Uterus (tissue), 4 donors: ENCODE measurements at places on chromosomes 6 and 20. TPM values are rescaled to one million over a fixed set of nuclear protein-coding genes. Genes with fewer than 3 reads are reported as not detected.

- H3K27me3 ChIP-seq: no peaks in the 10 kb centered on the region
- no peak overlapping the region for H3K27ac ChIP-seq
- no peak overlapping the region for H3K4me3 ChIP-seq
- no peak for DNase-seq
- no peaks in the 10 kb centered on the region for H3K36me3 ChIP-seq
These were observed 122.7 kb downstream of the MMS22L start for GRCh38 chr6:97160280-97160679.

GRCh38 chr6:108655806-108656651, 95.3 kb downstream of the FOXO3 start:
- H3K27ac ChIP-seq: peak overlapping the region; percentile 79
- no peaks in the 10 kb centered on the region for H3K27me3 ChIP-seq
- H3K36me3 ChIP-seq: no peaks in the 10 kb centered on the region
- H3K4me3 ChIP-seq: no peak overlapping the region
- peaks cover 48% of the 10 kb centered on the region for H3K4me1 ChIP-seq

GRCh38 chr6:117955684-117956256, 48.7 kb downstream of the SLC35F1 start:
- DNase-seq: no peak
- no peak overlapping the region for H3K27ac ChIP-seq
- H3K27me3 ChIP-seq: no peaks in the 10 kb centered on the region
- no peaks in the 10 kb centered on the region for H3K36me3 ChIP-seq
- H3K4me1 ChIP-seq: no peaks in the 10 kb centered on the region
- no peak overlapping the region for H3K4me3 ChIP-seq

GRCh38 chr20:46060301-46060881, 29.4 kb downstream of the NCOA5 start:
- H3K36me3 ChIP-seq: no peaks in the 10 kb centered on the region
- no peak overlapping the region for H3K27ac ChIP-seq
- no peak for DNase-seq
- H3K4me3 ChIP-seq: no peak overlapping the region

PRPH2 gene
- not detected for total RNA-seq

DNA sequence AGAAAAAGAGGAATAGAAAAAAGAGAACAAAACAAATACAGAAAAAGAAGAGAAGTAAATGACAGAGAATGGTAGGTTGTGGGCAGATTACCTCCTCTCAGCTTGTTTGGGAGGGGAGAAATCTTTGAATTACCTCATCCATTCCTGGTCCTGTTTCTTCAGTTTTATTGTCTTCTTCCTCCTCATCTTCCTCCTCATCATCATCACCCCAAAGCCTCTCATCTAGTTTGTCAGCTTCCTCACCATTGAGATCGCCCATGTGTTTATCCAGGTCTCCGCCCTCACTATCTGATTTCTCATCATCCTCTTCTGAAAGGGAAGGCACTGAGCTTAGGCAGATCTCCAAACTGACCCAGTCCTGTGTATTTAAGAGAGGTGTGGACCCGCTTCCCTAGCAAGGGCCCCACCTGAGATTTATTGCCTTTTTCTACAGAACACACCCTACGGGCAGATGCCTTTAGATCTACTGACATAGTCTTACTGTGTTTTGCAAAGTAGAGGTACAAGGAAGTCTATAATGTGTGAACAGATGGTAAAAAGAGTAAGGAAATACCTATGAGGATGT, 24.2 kb upstream of the LYRM2 start:
- H3K36me3 ChIP-seq: no peaks in the 10 kb centered on the region
- H3K27ac ChIP-seq: no peak overlapping the region
- no peaks in the 10 kb centered on the region for H3K4me1 ChIP-seq
- H3K27me3 ChIP-seq: no peaks in the 10 kb centered on the region
- DNase-seq: no peak

SCUBE3 gene
- 0.61 TPM for total RNA-seq

OR2J3 gene
- total RNA-seq: not detected

DNA sequence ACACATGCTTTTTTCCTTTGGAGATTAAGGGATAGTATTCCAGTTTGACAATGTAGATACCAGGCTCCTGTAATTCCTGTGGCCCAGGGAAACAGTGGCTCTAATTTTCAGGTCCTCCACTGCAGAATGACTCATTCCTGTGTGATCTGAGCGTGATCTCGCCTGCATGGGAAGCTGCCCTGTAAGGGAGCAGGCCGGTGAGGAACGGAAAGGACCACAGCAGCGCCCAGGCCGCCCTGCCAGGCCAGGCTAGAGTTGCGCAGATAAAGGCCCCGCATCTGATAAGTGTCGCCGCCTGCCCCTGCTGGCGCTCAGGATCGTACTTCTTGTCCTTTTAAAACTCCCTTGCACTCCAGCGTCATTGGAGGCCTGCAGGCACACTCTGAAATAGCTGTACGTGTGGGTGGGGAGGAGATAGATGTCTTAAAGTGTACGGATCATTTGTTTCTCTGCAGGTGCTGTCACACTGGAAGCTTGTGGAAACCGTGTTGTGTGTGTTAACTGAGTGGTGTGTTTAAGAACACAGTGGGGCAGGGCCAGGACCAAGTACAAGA, 60.7 kb downstream of the SYNJ2 start:
- no peaks in the 10 kb centered on the region for H3K36me3 ChIP-seq
- H3K4me3 ChIP-seq: no peak overlapping the region
- H3K4me1 ChIP-seq: peaks cover 22% of the 10 kb centered on the region
- peak; percentile 66 for DNase-seq

LRFN2 gene
- total RNA-seq: 0.14 TPM

ARMC2 gene
- total RNA-seq: 5.1 TPM

PI3 gene
- not detected for total RNA-seq

DACT2 gene
- total RNA-seq: 2.8 TPM

DNA sequence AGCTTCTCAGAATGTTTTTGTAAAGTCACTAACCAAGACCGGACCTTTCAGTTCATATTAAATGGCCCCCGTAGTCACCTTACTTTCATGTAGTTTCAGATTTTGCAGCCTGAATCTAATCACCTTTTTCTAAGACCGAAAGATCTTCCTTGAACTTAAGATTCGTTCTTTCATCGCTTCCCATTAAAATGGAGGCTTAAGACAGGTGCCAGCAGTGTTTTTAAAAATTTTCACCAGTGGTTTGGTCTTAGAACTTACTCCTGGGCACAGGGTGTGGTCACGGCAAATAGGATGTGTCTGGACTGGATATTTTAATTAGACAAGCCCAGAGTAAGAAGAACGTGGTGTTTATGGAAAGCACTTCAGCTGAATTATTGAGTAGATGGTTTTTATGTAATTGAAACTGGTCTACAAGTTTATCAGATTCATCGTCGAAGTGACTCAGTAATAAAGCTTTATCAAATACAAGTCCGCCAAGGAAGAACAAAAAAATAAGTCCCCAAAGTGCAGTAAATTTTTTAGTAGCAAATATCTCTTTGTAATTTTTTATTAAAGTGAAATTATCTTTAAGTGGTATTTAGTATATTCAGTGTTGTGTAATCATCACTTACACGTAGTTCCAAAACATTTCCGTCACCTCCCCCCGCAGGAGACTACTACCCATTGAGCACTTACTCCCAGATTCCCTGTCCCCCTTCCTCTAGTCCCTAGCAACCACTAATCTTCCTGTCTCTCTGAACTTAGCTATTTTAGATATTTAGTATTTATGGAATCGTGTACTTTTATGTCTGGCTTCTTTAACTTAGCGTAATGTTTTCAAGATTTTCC, 868 bp downstream of the SRSF3 start:
- no peaks in the 10 kb centered on the region for H3K36me3 ChIP-seq
- peak overlapping the region; percentile 68 for H3K4me3 ChIP-seq
- peaks cover 8% of the 10 kb centered on the region for H3K4me1 ChIP-seq
- no peaks in the 10 kb centered on the region for H3K27me3 ChIP-seq

- H3K27ac ChIP-seq: no peak overlapping the region
- no peak overlapping the region for H3K4me3 ChIP-seq
These were observed 44.4 kb downstream of the COL9A1 start for GRCh38 chr6:70258483-70258882.

SPDEF gene
- not detected for total RNA-seq

DNA sequence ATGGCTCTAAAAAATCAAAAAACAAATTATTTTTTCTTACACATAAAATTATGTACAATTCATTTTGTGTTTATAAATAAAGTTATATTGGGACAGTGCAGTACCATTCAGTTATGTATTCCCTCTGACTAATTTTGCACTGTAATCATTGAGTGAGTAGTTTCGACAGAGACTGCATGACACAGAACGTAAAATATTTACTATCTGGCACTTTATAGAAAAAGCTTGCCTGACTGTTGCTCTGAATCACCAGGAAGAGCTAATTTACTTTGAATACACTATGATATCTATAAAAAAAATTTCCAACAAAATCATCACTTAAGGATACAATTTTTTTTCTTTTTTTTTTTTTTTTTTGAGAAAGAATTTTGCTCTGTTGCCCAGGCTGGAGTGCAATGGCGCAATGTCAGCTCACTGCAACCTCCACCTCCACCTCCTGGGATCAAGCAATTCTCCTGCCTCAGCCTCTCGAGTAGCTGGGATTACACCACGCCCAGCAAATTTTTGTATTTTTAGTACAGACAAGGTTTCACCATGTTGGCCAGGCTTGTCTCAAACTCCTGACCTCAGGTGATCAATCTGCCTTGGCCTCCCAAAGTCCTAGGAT, 11.0 kb upstream of the KHDC1L start:
- H3K36me3 ChIP-seq: no peaks in the 10 kb centered on the region
- H3K4me1 ChIP-seq: no peaks in the 10 kb centered on the region
- H3K27me3 ChIP-seq: no peaks in the 10 kb centered on the region
- no peak overlapping the region for H3K4me3 ChIP-seq
- no peak overlapping the region for H3K27ac ChIP-seq

DNA sequence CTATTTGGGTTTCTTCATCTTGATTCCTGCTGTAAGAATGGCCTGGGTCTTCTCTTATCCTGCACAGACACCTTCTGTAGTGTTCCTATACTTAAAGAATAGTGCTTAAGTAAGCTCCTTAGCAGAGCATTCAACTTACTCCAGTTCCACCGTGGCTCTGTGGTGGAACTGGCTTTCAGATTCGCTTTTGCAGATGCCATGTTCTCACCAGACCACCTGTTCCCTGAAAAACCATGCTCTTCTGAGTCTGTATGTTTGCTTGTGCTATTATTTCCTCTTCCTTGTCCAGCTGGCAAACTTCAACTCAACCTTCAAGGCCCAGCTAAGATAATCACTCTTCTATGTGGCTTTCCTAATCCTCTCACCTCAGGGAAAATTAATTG, 4.9 kb downstream of the ELMO2 start:
- no peak for DNase-seq
- no peaks in the 10 kb centered on the region for H3K27me3 ChIP-seq
- peaks cover 10% of the 10 kb centered on the region for H3K4me1 ChIP-seq

- no peaks in the 10 kb centered on the region for H3K27me3 ChIP-seq
- H3K36me3 ChIP-seq: no peaks in the 10 kb centered on the region
- H3K27ac ChIP-seq: peak overlapping the region; percentile 98
These were observed 75.2 kb downstream of the OR2B2 start for GRCh38 chr6:27836783-27837624.

SLC22A1 gene
- not detected for total RNA-seq

ACTL10 gene
- 4.4 TPM for total RNA-seq

ADGRB3 gene
- total RNA-seq: 8.7 TPM

DNA sequence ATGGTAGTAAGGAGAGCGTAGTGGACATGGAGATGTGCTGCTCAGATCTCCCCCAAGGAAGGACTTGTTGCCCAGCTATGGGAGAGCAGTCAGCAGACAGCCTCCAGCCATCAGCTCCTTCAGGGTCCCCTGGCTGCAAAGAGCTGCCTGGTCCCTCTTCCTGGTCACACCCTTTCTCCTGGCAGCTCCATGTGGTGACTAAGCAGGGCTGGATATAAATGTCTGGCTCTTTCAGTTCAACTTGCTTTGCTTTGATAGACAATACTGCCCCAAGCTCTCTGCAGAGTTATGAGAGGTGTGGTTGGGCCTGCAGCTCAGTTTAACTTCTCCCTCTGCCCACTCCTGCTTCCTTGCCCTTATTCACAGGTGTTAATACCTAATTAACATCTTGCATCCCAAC, 64.1 kb upstream of the DDR1 start:
- no peak for DNase-seq
- H3K36me3 ChIP-seq: no peaks in the 10 kb centered on the region
- no peaks in the 10 kb centered on the region for H3K4me1 ChIP-seq
- H3K27ac ChIP-seq: no peak overlapping the region
- H3K27me3 ChIP-seq: no peaks in the 10 kb centered on the region
- no peak overlapping the region for H3K4me3 ChIP-seq

DNA sequence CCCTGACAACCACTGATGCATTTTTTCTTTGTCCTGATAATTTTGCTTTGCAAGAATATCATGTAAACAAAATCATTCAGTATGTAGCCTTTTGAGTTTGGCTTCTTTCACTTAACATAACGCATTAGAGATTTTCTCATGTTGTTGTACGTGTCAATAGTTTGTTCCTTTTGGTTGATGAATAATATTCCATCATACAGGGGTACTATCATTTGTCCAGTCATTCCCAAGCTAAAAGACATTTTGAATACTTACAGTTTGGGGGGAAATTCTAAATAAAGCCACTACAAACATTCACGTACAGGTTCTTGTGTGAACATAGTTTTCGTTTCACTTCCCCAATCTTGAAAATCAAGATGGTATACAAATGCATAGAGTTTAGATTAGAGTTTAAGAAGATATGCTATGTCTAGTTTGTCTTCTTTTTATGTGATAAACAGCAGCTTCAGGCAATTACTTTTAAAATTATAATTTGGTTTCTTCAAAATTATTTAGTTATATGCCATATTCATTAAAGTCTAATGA, 5.2 kb downstream of the HAO1 start:
- no peak overlapping the region for H3K4me3 ChIP-seq
- no peaks in the 10 kb centered on the region for H3K36me3 ChIP-seq
- no peak overlapping the region for H3K27ac ChIP-seq
- no peaks in the 10 kb centered on the region for H3K4me1 ChIP-seq
- no peak for DNase-seq
